ENCODE measurements at places on chromosomes 6 and 20.
A peak's percentile ranks its signal among the peaks of the same experiment; 100 is the strongest.

DNA sequence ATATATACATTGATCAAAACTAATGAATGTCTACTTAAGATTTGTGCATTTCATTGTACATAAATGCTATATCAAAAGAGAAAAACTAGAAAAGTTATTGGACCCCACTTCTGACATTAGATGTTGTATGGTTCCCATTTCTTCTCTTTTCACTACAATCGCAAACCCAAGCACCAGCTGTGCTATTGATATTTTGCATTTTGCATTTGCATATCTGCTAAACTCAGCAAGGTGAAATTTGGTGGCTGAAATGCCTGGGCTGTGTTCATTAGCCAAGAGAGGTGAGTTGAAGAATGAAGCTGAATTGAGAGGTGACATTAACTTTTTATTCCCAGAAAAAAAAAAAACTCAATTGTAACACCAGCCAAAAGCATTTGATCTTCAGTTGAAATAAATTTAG lies 232.1 kb upstream of the TENT5A start:
- H3K27me3 ChIP-seq: no peaks in the 10 kb centered on the region
- H3K4me3 ChIP-seq: no peak overlapping the region
- DNase-seq: no peak

DNA sequence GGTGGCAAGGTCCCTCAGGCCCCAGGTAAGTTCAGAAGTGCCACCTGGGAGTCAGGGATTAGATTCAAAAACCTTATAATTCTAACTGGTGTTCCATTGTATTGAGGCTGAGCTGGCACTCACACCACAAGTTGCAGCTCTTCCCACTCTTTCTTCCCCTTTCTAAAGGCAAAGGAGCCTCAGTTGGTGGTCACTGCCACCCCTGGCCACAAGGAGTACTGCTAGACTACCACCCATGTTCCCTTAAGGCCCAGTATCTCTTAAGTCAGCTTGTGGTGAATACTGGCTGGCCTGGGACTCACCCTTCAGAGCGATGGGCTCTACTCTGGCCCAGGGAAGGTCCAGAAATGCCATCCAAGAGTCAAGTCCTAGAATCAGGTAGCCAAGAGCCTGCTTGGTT lies 421.1 kb upstream of the KHDRBS2 start:
- no peak for DNase-seq
- H3K27ac ChIP-seq: no peak overlapping the region
- H3K36me3 ChIP-seq: no peaks in the 10 kb centered on the region

- peaks cover 19% of the 10 kb centered on the region for H3K36me3 ChIP-seq
- no peak for DNase-seq
- no peak overlapping the region for H3K27ac ChIP-seq
Measured at GRCh38 chr6:122428781-122429180, 29.3 kb downstream of the HSF2 start.

DNA sequence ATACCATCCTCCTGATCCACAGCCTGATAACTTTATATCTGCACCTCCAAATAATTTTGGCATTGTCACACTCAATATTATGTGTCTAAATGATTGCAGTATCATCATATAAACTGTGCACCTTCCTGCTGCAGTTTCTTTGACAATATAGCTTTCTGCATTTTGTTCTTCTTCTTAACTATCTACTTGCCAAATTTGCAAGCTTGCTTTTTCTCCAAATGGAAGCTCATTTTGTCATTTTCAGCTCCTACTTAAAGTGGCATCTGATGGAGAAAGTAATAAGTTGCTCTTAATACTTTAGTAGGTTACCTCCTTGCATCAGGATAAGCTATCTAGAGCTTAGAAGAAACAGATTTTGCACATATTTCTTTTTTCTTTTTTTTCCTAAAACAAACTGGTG lies 74.0 kb upstream of the DEFB112 start:
- no peak overlapping the region for H3K4me3 ChIP-seq
- H3K27ac ChIP-seq: no peak overlapping the region
- DNase-seq: no peak
- H3K36me3 ChIP-seq: no peaks in the 10 kb centered on the region

- peaks cover 17% of the 10 kb centered on the region for H3K27me3 ChIP-seq
- no peak overlapping the region for H3K4me3 ChIP-seq
- no peak overlapping the region for H3K27ac ChIP-seq
- DNase-seq: no peak
- no peaks in the 10 kb centered on the region for H3K36me3 ChIP-seq
Measured at GRCh38 chr20:62558779-62559178, 83.0 kb upstream of the GATA5 start.

DNA sequence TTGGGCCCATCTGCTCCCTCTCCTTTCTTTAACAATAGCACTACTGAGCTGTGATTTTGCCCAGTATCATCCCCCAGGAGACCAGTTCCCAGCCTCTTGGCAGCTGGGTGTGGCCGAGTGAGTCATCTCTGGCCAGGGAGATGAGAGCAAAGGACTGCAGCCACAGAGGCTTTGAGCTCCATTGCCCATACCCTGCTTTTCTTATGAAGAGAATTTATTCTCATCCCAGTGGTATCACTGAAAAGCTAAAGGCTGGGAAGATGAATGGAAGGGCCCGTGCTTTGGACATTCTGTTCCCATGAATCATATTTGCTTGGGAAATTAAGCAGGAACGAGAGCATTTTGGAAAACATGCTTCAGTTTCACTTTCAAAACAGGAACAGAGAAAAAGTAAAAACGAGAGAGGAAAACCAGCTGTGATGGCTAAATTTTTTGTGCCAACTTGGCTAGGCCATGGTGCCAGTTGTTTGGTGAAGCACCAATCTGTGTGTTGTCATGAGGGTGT lies 14.9 kb downstream of the CST3 start:
- H3K27ac ChIP-seq: no peak overlapping the region
- H3K36me3 ChIP-seq: no peaks in the 10 kb centered on the region
- no peak for DNase-seq
- no peaks in the 10 kb centered on the region for H3K27me3 ChIP-seq

GRCh38 chr20:44589537-44589936 lies 7.2 kb downstream of the PKIG start:
- H3K27ac ChIP-seq: no peak overlapping the region
- no peak for DNase-seq
- H3K27me3 ChIP-seq: no peaks in the 10 kb centered on the region
- no peaks in the 10 kb centered on the region for H3K36me3 ChIP-seq
- no peak overlapping the region for H3K4me3 ChIP-seq
- H3K4me1 ChIP-seq: no peaks in the 10 kb centered on the region

GRCh38 chr6:9365378-9365777 lies 930.0 kb upstream of the SLC35B3 start:
- no peaks in the 10 kb centered on the region for H3K27me3 ChIP-seq
- H3K36me3 ChIP-seq: no peaks in the 10 kb centered on the region
- H3K4me1 ChIP-seq: no peaks in the 10 kb centered on the region
- no peak overlapping the region for H3K4me3 ChIP-seq
- H3K27ac ChIP-seq: no peak overlapping the region

GRCh38 chr6:149961728-149962425 lies 1.9 kb upstream of the ULBP1 start:
- H3K4me1 ChIP-seq: no peaks in the 10 kb centered on the region
- no peak overlapping the region for H3K27ac ChIP-seq
- no peak for DNase-seq
- H3K27me3 ChIP-seq: no peaks in the 10 kb centered on the region

- no peaks in the 10 kb centered on the region for H3K4me1 ChIP-seq
- H3K4me3 ChIP-seq: no peak overlapping the region
- H3K27me3 ChIP-seq: no peaks in the 10 kb centered on the region
- no peak for DNase-seq
Measured at GRCh38 chr20:52766645-52767435, 205.3 kb upstream of the TSHZ2 start.

GRCh38 chr6:107202876-107203468 lies 87.7 kb upstream of the BEND3 start:
- no peak overlapping the region for H3K27ac ChIP-seq
- no peaks in the 10 kb centered on the region for H3K27me3 ChIP-seq
- H3K4me3 ChIP-seq: no peak overlapping the region
- H3K36me3 ChIP-seq: no peaks in the 10 kb centered on the region
- no peak for DNase-seq
- H3K4me1 ChIP-seq: no peaks in the 10 kb centered on the region

- no peaks in the 10 kb centered on the region for H3K27me3 ChIP-seq
- H3K27ac ChIP-seq: no peak overlapping the region
- no peaks in the 10 kb centered on the region for H3K4me1 ChIP-seq
- no peak overlapping the region for H3K4me3 ChIP-seq
Measured at GRCh38 chr6:14824484-14825275, 421.2 kb upstream of the JARID2 start.

GRCh38 chr6:76420094-76420493 lies 347.6 kb upstream of the IMPG1 start:
- no peak overlapping the region for H3K4me3 ChIP-seq
- H3K27ac ChIP-seq: no peak overlapping the region
- no peak for DNase-seq
- H3K4me1 ChIP-seq: no peaks in the 10 kb centered on the region
- H3K27me3 ChIP-seq: no peaks in the 10 kb centered on the region
- no peaks in the 10 kb centered on the region for H3K36me3 ChIP-seq

DNA sequence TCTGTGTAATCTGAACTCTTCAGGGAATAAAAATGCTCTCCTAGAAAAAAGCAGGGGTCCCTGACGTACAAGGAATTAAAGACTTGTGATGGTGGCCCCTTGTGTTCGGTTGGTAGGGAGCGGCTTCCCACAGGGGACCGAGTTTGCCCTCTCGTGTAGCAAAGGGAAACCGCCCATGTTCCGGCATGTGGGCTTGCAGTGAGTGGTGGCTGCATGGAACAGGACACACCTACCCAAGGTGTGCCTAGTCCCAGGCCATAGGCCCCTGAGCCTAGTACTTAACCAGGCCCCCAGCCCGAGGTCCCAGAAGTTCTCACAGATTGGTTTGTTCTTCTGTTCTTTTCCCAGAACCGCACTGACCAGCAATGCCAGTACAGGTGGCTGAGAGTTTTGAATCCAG lies 15.5 kb downstream of the MYBL2 start:
- peak overlapping the region; percentile 34 for H3K4me3 ChIP-seq
- peak overlapping the region; percentile 84 for H3K27ac ChIP-seq
- H3K27me3 ChIP-seq: no peaks in the 10 kb centered on the region
- peaks cover 6% of the 10 kb centered on the region for H3K4me1 ChIP-seq
- peak; percentile 23 for DNase-seq

DNA sequence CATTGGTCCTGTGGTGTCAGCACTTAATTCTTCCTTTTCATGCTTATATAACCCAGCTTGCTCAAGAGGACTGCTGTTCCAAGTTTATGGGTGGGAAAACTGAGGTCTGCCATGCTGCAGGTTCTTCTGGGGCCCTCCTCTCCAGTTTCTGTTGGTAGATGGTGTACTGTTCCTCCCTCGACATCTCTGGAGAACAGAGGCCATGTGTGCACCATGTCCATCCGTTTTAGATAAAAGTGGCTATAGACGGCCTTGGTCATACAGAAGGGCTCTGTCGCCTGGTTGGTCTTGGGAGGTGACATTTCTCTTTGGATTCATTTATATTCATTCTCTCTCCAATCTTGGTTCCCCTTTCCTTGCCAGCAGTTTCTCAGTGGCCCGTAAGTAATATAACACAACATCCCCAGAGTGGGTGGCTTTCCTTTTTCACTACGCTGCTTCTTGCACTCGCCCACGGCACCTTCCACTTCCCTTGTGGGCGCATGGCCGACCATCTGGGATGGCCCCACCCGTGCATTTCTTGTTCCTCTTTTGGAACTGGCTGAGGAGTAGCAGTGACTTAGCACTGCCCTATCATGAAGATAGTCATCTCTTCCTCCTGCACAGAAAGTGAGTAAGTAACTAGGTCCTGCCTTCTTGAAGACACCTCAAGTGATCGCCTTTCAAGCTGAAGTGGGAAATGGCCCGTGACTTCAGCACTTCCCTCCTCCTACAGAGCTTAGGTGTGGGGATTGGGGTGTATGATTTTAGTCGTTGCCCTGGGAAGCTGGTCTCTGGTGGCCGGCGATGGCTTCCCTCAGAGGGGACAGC lies 94.2 kb downstream of the RREB1 start:
- peak overlapping the region; percentile 59 for H3K27ac ChIP-seq
- DNase-seq: peak; percentile 66
- H3K27me3 ChIP-seq: no peaks in the 10 kb centered on the region
- no peak overlapping the region for H3K4me3 ChIP-seq
- H3K4me1 ChIP-seq: peaks cover 35% of the 10 kb centered on the region

- H3K27me3 ChIP-seq: peaks cover 4% of the 10 kb centered on the region
- peaks cover 6% of the 10 kb centered on the region for H3K4me1 ChIP-seq
- H3K4me3 ChIP-seq: peak within 1 kb of the TSS; percentile 35
- H3K27ac ChIP-seq: no peak within 1 kb of the TSS
- peak; percentile 29 for DNase-seq
Measured at GRCh38 chr6:79947191-79948186, at the start of gene ELOVL4. Gene ELOVL4, minus strand, starts transcription at chr6:79947553. Its CDS starts 274 bp downstream, at chr6:79947279.

GRCh38 chr20:45341579-45341938 lies 6.7 kb downstream of the SDC4 start:
- H3K36me3 ChIP-seq: no peaks in the 10 kb centered on the region
- DNase-seq: no peak
- H3K4me1 ChIP-seq: peaks cover 73% of the 10 kb centered on the region
- peak overlapping the region; percentile 87 for H3K27ac ChIP-seq
- no peak overlapping the region for H3K4me3 ChIP-seq
- no peaks in the 10 kb centered on the region for H3K27me3 ChIP-seq

DNA sequence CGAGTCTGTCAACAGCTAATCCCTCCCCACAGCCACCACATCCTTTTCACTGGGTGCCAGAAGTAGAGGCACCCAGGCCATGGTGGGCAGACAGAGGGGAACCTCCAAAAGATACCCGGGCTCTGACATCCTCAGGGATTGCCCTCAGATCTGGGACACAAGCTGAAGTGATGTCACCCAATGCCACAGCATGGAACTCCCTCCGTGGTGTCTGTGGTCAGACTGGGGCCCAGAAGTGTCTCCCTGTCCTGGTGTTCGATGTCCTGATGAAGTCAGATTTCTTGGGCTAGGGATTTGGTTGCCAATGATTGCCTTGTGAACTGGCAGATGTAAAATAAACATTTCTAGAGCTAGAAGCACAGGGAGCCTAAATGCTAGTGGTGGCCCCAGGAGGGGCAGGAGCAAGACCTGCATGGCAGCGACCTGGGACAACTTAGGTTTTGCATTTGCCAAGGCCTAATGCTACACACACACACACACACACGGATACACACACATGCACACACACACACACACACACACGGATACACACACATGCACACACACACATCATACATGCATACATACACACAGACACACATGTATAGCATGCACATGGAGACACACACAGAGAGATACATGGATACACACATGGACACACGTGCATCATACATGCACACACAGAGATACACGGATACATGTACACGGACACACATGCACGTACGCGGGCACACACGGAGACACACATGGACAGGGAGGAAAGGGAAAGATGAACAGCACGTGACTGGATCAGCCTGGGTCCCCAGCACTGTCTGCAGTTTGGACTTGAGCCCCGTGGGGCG lies 221.0 kb downstream of the NFATC2 start:
- H3K4me1 ChIP-seq: no peaks in the 10 kb centered on the region
- no peak overlapping the region for H3K4me3 ChIP-seq
- no peak for DNase-seq
- H3K27ac ChIP-seq: no peak overlapping the region
- H3K27me3 ChIP-seq: no peaks in the 10 kb centered on the region

DNA sequence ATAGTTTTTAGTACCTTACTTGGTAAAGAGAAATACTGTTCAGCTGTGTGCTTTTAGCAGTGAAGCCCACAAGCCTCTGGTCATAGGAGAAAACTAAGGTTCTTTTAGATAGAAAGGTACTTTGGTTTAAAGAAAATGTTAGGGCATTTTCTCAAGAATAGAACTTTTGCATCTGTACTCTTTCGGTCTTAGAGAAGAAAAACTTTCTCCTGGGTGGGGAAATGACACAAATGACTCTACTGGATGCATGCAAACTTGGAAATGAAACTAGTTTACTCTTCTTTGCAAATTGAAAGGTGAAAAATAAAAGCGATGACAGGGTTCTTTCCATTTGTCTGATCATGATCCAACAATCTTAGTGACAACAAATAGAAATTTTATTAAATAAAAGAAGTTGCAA lies 2.1 kb upstream of the TMEM217 start:
- no peaks in the 10 kb centered on the region for H3K36me3 ChIP-seq
- peaks cover 34% of the 10 kb centered on the region for H3K4me1 ChIP-seq
- H3K27me3 ChIP-seq: no peaks in the 10 kb centered on the region

All from pancreas (tissue), 10 donors.